Colonic mucosa (tissue), 4 donors: ENCODE measurements at places on chromosomes 16 and 17. TPM values are rescaled to one million over a fixed set of nuclear protein-coding genes. Genes with fewer than 3 reads are reported as not detected.
A peak's percentile ranks its signal among the peaks of the same experiment; 100 is the strongest.

- DNase-seq = no peak
These were observed 2.1 kb upstream of the PYCR1 start for GRCh38 chr17:81939218-81939617.

GRCh38 chr16:1670866-1671265, 7.2 kb upstream of the JPT2 start:
- DNase-seq = no peak

- peak; percentile 87 for DNase-seq
These were observed 32.9 kb downstream of the PGS1 start for GRCh38 chr17:78411241-78411857.

GRCh38 chr17:58088624-58089023, 5.4 kb downstream of the DYNLL2 start:
- DNase-seq = no peak

ADAD2 gene
- total RNA-seq = not detected

SLC39A11 gene
- 60.0 TPM for total RNA-seq
